Right lobe of liver (tissue), 6 donors: ENCODE measurements at places on chromosomes 5 and 9. TPM values are rescaled to one million over a fixed set of nuclear protein-coding genes. Genes with fewer than 3 reads are reported as not detected.

GRCh38 chr5:87383216-87383615 is 29.5 kb downstream of the CCNH start:
- DNase-seq: no peak

GRCh38 chr5:62731022-62731421 is 152.4 kb downstream of the LRRC70 start:
- DNase-seq: no peak

GRCh38 chr9:134063571-134064450 is 4.0 kb downstream of the BRD3 start:
- DNase-seq: no peak

GRCh38 chr9:105144076-105144475 is 100.4 kb upstream of the SLC44A1 start:
- DNase-seq: no peak

- no peak for DNase-seq
Measured at GRCh38 chr5:102865171-102865509, 110.0 kb downstream of the PAM start.

DNA sequence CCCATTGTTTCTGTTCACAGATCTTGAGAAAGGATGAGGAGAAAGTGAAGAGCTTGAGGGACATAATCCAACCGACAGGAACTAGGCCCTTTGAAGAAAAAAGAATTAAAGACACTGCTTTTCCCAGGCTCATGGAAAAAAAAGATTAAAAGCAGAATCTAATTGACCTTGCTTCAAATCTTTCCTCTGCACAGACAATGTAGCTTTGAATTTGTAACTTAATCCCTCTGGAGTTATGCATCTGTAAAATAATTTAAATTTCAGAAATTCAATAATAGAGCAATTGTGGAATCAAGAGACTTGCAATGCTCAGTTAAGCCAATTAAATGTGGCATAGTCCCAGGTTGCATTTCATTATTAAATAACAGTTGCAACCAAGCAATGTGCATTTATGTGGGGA is 64.6 kb downstream of the SVEP1 start:
- no peak for DNase-seq

- no peak for DNase-seq
Measured at GRCh38 chr5:172667786-172668593, 26.9 kb downstream of the NEURL1B start.

- no peak for DNase-seq
Measured at GRCh38 chr9:130414081-130414731, 30.6 kb upstream of the ASS1 start.

DNA sequence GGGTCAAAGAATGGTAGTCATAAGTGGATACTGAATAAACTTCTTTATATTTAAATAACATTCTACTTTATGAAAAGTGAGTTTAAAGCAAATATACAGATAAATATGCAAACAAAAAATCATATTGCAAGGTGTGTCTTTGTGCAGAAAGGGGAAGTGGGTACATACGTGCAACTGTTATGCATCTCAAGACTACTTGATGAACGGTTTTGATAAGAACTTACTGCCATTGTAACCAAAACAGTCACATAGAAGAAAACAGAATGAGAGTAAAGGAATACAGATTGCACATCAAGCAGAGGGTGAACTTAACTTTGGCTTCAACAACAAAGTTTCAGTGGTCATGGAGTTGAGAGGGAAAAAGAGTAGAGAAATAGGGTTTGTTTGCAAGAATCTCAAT is 9.9 kb downstream of the CAMK4 start:
- DNase-seq: no peak

GRCh38 chr5:173490681-173491080 is 125.8 kb downstream of the BOD1 start:
- no peak for DNase-seq

- no peak for DNase-seq
Measured at GRCh38 chr5:115941051-115941675, 21.1 kb upstream of the LVRN start.

DNA sequence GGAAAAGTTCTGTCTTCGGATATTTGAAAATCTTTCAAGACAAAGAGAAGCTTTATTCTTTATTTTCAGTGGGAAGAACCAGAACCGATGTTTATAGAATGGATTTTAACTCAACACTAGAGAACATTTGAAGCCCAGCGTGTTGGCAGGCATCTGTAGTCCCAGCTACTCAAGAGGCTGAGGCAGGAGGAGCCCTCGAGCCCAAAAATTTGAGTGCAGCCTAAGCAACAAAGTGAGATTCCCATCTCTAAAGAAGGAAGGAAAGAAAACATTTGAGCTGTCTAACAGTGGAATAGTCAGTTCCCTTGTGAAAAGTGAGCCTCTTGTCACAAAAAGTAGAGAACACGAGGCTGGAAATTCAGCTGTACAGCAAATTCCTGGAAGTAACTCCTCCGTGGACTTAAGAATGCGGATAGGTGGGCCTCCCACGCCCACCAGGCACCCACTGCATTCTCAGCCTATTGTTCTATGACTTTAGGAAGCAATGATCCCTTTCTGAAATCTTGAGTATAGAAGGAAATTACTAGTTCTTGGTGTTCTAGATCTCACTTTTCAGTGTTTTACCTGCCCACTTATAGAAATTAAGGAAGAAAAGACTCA is 2.3 kb upstream of the PTPDC1 start:
- no peak for DNase-seq

- no peak for DNase-seq
Measured at GRCh38 chr9:12708562-12709298, 15.5 kb downstream of the TYRP1 start.

GRCh38 chr5:177327539-177328522 is 16.1 kb upstream of the MXD3 start:
- no peak for DNase-seq

DNA sequence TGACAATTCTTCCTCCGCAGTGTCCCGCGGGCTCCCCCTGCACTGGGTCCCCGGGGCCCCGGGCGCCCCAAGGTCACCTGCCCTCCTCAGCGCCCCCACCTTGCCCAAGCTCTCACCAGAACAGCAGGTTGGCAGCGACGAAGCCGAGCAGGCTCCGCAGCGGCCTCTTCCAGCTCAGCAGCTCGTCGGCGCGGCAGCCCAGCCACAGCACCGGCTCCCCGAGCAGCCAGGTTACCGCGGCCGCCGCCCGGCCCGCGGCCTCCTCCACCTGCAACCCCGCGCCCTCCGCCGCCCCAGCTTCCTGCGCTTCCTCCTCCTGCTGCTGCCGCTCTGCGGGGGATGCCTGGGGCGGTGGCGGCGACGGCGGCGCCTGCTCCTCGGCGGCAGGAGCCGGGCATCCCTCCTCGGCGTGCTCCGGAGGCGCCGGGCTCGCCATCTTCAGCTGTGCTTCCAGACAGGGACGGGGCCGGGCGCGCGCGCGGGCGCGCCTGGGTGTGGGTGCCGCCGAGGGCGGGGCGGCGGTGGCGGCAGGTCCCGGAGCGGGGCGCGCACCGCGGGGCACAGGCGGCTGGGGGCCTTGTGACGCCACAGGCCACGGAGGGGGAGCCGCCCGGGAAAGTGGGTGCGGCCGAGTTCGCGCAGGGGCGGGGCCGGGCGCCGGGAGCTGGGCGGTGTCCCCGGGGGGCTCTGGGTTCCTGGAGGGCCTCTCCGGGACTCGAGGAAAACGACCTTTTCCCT is at the start of gene RETREG1:
Gene RETREG1, minus strand, starts transcription at position 462 of the 738 bp plus-strand sequence. Its CDS starts 26 bp downstream, at position 436.
- peak; percentile 71 for DNase-seq

- DNase-seq: no peak
Measured at GRCh38 chr9:25939126-25939525, 260.9 kb upstream of the TUSC1 start.

DNA sequence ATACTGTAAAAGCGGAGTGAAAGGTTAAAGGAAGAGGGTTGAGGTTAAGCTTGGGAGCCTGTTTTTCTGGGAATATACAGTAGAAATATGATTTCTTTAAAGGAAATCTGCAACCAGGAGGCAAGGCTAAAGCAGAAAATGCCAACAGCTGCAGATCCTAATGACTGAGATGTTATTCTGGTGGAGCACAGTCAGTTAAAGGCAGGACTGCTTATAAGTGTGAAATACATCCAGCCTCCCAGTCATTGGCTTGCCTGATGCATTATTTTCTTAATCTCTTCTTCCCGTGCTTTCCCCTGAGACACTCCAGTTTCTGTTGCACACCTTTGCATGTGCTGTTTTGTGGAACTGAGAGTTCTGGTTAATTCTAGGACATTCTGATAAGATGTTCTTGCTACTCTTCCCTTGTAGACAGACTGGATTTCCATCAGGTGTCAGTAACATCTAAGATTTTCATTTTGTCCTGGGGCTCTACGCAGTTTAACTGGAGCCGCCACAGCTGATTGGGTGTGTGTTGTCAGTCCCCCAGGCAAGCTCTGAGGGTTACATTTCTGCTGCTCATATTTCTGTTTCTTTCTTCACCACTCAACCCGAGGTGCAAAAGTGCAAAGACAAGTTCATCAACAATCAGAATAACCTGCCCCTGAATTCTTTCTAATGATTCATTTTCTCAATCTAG is 44.4 kb downstream of the CAST start:
- DNase-seq: no peak

GRCh38 chr5:173138707-173139106 is 5.6 kb upstream of the BNIP1 start:
- no peak for DNase-seq

GRCh38 chr9:38153152-38153909 is 84.3 kb upstream of the SHB start:
- DNase-seq: peak; percentile 61

DNA sequence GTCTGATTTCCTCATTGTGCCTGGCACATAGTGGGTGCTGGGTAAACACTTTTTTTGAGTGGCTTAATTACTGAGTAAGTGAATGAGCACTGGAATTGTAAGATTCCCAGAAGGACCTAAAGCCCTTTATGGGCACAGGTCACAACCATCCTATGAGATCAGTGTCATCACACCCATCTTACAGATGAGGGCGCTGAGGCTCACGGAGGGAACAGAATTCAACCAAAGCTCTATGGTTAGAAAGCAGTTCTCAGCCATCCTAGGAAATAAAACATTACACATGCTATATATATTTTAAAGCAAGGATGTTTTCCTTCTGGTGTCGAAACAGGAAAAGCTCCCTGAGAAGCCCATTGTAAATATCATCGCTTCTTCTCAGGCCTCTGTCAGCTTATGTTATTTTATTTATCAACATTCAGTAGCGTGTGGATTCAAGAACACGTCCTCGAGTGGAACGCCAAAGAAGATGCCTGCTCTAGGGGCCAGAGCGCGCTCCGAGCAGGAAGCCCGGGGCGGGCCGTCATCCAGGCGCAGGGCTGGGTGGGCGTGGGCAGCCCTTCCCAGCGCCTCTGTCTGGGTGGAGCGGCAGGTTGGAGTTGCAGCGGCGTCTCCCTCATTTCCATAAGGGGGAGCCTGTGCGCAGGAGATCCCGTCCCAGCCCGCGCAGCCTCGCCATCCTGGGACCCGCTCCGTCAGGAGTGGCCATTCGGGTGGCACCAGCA is 155.8 kb upstream of the SMIM23 start:
- DNase-seq: no peak

DNA sequence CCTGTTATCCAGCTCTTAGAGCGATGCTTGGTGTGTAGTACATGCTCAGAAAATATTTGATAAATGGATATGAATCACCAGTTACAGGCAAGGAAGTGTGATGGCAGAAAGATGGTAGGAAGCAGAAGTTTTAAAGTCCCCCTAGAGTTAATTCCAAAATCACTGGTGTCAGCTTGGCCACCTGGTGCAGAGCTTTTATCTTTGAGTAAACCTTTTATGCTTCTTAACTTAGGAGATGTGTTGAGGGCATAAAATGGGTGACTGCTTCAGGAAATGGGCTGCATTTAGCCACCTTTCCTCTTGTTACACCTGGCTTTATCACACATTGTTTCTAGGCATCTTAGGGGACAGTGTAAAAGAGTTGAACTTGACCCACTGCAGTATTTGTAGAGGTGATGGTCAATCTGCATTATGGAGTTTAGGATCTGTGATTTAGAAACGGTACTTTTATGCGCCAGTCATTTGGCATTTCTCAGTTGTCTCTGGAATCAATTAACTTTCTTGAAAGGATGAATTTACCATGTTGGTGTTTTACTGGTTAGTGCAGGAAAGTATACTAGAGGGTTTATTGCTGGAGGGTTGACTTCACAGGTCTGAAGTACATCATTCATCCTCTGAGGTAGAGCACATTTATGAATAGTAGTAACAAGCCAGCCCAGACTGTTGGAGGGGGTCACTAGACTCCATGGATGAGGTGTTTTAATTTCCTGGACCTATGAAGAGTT is 7.5 kb upstream of the FAM120AOS start:
- no peak for DNase-seq

DNA sequence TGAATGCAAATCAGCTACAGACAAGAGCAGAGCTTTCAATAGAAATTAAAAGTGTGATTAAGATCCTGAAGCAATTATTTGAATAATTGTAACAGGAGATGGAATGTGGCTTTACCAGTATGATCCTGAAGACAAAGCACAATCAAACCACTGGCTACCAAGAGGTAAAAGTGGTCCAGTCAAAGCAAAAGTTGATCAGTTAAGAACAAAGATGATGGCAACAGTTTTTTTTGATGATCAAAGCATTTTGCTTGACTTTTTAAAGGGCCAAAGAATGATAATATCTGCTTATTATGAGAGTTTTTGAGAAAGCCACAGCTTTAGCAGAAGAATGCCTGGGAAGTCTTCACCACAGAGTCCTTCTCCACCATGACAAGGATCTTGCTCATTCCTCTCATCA is 409.2 kb downstream of the CSNK1G3 start:
- no peak for DNase-seq

DNA sequence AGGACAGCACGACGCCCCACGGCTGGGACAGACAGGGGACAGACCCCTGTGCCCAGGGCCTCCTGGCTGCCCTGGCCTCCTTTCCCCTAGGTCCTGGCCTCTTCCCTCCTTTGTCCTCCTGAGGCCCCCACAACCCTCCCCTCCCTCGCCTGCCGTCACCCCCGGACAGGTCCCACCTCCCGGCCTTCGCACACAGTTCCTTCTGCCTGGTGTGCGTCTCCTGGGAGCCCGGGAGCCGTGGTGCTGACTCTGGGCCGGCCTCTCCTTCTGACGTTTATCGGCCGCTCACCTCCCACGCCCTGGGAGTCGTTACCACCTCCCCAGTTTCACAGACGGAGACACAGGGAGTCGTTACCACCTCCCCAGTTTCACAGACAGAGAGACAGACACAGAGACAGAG is 25.1 kb upstream of the NOTCH1 start:
- no peak for DNase-seq

GRCh38 chr9:99274495-99274894 is 52.4 kb downstream of the SEC61B start:
- no peak for DNase-seq

GRCh38 chr5:129767927-129768380 is 20.1 kb downstream of the MINAR2 start:
- no peak for DNase-seq

NSG2 gene
- not detected for total RNA-seq

SLC25A48 gene
- 0.86 TPM for total RNA-seq

SOHLH1 gene
- total RNA-seq: not detected

RNF183 gene
- total RNA-seq: not detected

UBE2QL1 gene
- total RNA-seq: 0.68 TPM

SMIM33 gene
- not detected for total RNA-seq

SARDH gene
- 67.3 TPM for total RNA-seq

MAMDC2 gene
- total RNA-seq: not detected

SAXO1 gene
- 0.15 TPM for total RNA-seq

SLC36A3 gene
- total RNA-seq: not detected

GRM6 gene
- not detected for total RNA-seq

UIMC1 gene
- total RNA-seq: 8.4 TPM
